Activated CD4-positive, alpha-beta T cell treated with anti-CD3 and anti-CD28 coated beads for 24 hours (primary cell): ENCODE measurements at places on chromosomes 2 and 18.

GRCh38 chr2:104312684-104313083, 541.2 kb upstream of the POU3F3 start:
- DNase-seq, result no peak

GRCh38 chr2:191846515-191847476, at the start of gene CAVIN2:
CAVIN2 (minus strand) TSS chr2:191847088; CDS start chr2:191846925, 163 bp downstream.
- DNase-seq, result no peak

DNA sequence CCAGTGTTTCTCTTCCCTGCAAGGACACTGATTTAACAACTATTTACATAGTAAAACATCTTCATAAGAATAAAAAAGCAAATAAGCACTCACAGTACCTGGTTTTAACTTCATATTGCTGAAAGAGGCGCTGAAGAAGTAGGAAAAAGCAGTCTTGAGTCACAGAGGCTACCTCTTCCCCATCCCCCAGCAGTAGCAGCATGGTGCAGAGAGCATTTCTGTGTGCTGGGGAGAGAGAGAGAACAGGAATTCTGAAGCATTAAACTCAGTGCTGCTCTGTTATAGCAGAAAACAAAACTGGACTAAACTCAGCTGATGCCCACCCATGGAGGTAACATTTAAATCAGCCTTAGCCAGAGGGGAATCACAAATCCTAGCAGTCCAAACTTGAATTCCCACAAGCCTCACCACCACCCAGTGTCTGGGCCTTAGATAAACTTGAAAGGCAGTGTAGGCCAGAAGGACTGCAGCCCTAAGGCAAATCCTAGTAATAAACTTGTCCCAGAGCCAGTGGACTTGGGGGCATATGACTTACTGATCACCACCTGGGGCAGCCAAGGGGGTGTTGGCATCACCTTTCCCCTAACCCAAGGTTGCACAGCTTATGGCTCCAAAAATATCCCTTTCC, 321.8 kb upstream of the CWC22 start:
- DNase-seq, result no peak

- DNase-seq, result no peak
Measured at GRCh38 chr2:73069855-73070642, 1.5 kb downstream of the SFXN5 start.

DNA sequence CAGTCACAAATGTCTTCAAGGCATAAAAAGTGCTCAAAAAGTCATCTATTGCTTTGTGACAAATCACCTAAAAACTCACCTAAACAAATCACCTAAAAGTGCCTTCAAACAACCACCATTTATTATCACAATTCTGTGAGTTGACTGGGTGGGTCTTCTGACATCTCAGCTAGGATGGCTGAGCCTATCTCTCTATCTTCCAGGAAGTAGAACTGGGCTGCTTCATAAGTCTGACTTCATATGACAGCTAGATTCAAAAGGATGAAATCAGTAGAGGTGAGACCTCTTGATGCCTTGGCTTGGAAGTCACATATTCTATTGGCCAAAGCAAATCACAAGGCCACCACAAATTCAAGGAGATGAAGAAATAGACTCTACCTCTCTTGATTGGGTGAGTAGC, 199.2 kb upstream of the SLC39A10 start:
- no peak for DNase-seq

GRCh38 chr2:239711911-239712570, 311.2 kb upstream of the HDAC4 start:
- DNase-seq, result no peak

GRCh38 chr2:160224060-160224459, 24.0 kb upstream of the ITGB6 start:
- DNase-seq, result peak; percentile 15

DNA sequence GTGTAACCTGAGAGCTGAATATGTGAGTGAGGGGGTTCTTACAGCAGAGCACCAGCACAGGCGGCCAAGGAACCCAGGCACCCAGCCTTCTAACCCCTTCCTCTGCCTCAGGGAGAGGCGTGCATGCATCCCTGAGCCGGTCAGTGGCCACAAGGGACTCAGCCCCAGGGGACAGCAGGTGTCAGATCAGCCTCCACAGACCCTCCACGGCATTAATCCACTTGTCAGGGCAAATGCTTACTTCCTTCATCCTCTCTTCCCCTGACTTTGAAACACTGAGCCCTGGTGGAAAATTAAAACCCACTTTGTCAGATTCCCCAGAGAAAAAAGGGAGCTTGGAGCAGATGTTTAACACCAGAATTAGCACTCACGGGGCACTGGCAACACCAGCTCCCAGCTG, 60.5 kb upstream of the SMAD2 start:
- no peak for DNase-seq

DNA sequence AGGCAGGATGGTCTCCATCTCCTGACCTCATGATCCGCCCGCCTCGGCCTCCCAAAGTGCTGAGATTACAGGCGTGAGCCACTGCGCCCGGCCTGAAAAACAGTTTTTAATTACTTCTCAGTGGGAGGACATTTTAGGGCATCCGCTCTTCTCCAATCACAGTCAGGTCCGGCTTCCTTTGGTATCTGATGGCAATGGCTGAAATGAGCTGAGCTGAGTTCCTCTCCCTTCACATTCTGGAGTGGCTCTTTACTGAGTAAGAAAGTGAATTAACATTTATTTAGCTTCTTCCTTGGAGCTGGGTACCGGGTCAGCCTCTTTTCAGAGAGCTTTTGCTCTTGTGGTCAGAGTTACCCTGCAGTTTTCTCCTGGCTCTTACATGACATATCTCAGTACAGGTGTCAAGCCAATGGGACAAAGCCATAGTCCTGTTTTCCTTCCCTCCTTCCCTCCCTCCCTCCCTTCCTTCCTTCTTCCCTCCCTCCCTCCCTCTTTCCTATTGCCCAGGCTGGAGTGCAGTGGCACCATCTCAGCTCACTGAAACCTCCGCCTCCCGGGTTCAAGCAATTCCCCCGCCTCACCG, 1.1 kb upstream of the TTC27 start:
- DNase-seq, result no peak

DNA sequence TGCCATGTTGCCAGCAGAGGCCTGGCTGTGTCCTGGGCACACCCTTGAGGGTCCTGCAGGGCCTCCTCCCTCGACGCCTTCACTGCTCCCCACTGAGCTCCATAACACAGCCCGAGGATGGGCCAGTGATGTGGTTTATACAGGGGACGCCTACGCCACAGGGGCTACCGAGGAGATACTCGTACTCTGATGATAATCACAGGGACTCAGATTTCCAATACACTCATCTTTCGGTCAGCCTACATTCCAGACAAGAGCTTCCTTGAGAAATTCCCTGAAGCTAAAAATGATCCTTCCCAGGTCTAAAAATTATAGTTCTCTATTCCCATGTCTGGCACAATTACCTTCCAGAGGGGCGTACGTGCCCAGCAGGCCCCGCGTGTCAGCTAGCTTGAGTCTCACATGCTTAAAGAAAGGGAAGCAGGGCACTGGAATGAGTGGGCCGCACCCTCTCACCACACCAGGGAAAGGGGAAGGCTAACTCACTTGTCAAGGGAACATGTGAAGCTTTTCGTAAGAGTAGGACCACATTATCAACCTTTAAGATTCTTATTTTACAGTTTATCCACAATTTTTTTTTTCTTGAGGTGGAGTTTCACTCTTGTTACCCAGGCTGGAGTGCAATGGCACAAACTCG, 159.5 kb upstream of the NDUFV2 start:
- DNase-seq, result no peak

GRCh38 chr2:176744146-176744545, 468.4 kb upstream of the HNRNPA3 start:
- no peak for DNase-seq

GRCh38 chr2:45776160-45776955, 124.9 kb downstream of the PRKCE start:
- no peak for DNase-seq

DNA sequence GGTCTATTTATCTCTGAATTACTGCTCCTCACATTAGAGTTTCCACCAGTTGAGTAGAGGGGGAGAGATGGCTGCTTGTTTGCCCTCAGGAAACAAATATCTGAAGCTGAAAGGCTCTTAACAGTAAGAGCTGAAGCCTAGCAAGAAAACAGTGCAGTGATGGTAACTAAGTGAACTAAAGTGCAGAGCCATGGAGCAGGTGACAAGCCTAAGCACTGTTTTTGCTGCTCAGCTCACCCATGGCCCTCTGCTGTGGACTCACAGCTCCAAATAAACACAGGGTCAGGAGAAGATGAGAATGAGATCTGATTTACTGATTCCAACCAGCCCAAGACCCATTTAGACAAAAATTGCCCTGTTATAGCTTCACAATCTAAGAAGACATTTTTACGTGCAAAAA, 118.4 kb downstream of the ETAA1 start:
- DNase-seq, result no peak

- no peak for DNase-seq
Measured at GRCh38 chr2:105470979-105471378, 72.1 kb upstream of the FHL2 start.

DNA sequence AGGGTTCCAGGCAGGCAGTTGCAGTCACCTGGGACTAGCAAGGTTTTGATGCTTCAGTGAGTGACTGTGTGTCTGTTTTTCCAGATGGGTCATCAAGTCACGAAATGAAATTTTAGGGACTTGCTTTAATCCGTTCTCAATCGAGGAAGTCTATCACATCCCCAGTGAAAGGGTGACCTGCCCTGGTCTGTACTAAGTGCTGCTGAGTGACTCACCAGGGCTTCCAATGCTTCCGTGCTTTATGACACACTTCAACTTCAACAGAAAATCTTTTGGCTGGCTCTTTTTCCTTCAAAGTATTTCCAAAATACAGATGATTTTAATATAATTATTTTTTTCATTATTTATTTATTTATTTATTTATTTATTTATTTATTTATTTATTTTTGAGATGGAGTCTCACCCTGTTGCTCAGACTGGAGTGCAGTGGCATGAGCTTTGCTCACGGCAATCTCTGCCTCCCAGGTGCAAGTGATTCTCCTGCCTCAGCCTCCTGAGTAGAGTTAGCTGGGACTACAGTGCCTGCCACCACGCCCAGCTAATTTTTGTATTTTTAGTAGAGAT, 18.4 kb downstream of the TFCP2L1 start:
- no peak for DNase-seq

DNA sequence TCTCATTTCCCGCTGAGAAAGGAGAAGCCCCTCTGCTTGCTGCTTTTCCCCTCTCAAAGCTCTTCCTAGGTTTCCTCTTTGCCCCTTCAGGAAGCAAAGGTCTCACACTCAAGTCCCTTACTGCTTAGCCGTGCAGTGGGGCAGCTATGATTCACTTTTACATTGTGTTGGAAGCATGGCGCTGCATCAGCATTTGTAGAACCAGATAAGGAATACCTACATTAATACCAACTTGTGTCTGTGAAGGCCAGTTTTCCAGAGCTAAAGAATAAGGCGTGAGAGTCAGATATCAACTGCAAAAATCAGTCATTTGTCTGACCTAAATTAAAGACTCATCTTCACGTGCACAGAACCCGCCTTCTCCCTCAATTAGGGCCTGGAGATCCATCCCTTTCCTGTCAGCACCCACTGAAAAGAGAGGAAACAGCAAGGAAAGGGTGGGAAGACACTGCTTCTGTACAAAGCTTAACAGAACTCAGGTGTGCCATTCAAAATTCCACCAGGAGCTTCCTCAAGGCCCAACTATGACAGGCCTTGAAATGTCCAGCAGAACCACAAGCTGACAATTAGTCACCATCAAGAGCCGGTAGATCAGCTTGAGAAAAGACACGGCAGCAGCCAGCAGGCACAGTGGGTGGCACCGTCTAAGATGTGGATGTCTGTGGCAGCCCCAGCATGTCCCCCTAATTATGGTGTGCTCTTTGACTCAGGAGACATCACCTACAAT, 16.1 kb upstream of the XDH start:
- no peak for DNase-seq

DNA sequence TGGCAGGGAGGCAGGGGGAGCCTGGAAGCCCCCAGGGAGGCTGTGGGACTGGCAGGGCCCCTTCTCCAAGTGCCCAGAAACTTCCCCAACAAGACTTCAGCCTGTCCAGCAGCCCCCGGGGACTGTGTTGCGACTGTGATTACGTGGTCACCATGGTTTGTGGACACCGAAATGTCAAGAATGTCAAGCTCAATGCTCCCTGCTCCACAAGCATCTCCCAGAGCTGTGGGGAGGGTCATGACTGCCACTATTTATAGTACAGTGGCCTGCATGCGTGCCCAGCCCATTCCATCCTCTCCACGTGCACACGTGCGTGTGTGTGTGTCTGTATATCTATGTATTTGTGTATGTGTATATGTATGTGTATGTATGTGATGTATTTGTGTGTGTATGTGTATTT, 93.8 kb upstream of the MBOAT2 start:
- no peak for DNase-seq
